ENCODE measurements at places on chromosomes 5 and 9.

- no peak for DNase-seq
- H3K36me3 ChIP-seq: no peaks in the 10 kb centered on the region
- H3K4me3 ChIP-seq: peak overlapping the region; percentile 71
- peak overlapping the region; percentile 93 for H3K27ac ChIP-seq
Observed at GRCh38 chr9:131738293-131739132, 1.4 kb downstream of the RAPGEF1 start.

DNA sequence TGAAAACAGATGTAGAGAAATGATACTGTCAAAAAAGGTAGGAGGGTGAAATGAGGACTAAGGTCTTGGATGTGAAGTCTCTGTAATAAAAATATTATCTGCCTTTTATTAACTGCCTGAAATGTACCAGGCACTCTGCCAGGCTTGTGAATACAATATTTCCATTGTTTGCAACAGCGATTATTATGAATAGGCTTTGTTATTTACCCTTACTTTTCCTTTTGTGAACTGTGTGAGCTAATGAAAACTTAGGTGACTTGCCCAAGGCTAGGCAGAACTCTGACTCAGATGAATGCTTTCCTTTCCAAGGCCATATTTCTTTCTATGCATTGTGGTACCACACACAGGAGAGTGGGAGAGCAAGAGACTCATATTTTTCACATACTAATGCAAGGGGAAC is 204.1 kb downstream of the CDH12 start:
- no peak overlapping the region for H3K27ac ChIP-seq
- DNase-seq: no peak
- H3K4me3 ChIP-seq: no peak overlapping the region
- H3K4me1 ChIP-seq: no peaks in the 10 kb centered on the region
- no peaks in the 10 kb centered on the region for H3K36me3 ChIP-seq
- H3K27me3 ChIP-seq: no peaks in the 10 kb centered on the region

DNA sequence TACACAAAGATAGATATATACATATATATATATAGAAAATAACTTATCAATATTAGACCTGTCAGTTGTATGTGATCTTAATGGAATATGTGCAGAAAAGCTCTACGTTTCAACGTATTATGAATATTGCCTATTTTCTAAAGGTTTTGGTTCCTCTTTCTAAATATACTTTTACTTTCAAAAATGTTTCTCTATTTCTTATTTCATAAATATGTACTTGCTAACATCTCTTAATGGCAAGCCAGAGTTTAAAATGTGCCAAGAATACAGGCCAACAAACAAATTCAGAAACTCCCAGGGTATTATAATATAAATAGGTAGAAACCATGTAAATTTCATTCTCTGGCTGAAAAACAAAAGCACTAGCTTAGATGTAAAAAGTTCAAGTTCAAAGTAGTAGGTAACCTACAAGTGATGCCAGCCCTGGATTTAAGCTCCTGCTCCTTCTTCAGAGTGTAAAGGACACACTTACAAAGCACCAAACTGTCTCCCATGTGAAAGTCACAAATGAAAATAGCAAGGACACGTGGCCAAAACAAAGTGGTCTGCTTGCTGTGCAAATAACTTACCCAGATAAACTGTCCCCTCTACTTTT is 685.1 kb upstream of the DMAC1 start:
- H3K27ac ChIP-seq: no peak overlapping the region
- DNase-seq: no peak
- no peaks in the 10 kb centered on the region for H3K27me3 ChIP-seq
- H3K4me1 ChIP-seq: no peaks in the 10 kb centered on the region
- H3K4me3 ChIP-seq: no peak overlapping the region

DNA sequence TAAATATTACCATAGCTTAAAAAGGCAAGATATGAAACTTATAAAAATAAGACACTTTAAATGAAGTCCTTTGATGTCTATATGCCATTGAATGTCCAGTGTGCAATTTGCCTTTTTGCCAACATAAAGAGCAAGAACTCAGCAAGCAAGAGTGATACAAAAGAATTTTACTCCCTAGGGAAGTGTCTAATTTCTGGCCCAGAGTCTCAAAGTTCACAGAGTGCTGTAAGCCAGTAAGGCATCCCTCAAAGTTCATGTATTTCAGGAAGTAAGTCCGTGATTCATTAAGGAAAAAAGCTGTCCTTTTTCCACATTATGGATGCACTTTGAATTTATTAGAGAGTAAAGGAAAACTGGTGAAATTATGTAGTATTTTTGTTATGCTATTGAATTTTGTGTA is 185.2 kb downstream of the CCDC171 start:
- no peak overlapping the region for H3K4me3 ChIP-seq
- no peak for DNase-seq
- H3K4me1 ChIP-seq: no peaks in the 10 kb centered on the region
- H3K27ac ChIP-seq: no peak overlapping the region
- no peaks in the 10 kb centered on the region for H3K27me3 ChIP-seq

- H3K4me3 ChIP-seq: no peak overlapping the region
- H3K27ac ChIP-seq: no peak overlapping the region
- no peaks in the 10 kb centered on the region for H3K4me1 ChIP-seq
- H3K36me3 ChIP-seq: no peaks in the 10 kb centered on the region
- no peak for DNase-seq
- no peaks in the 10 kb centered on the region for H3K27me3 ChIP-seq
Observed at GRCh38 chr5:145495196-145495595, 339.9 kb downstream of the PRELID2 start.

DNA sequence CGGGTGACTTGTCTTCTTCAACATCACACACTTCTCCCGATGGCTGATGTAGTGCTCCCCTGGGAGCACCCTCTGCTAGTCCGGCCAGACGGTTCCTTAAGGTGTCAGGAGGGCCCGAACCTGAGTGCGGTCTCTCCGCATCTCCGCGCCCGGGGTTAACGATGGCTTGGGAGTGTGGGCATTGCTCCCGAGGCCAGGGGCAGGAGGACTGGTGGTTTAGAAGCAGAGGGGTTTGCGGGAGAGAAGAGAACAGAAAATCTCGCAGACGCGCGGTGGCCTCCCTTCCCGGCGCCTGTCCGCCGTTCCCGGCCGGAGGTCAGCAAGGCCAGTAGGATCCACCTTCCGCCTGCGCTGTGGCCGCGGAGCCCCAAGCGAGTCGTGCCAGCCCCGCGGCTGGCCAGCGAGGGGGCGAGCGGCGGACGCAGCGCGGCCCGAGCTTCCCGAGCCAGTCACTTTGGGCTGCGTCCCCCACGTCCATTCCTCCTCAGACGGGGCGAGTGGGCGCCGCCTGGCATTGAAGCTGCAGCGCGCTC is 700 bp downstream of the CDO1 start:
- H3K27ac ChIP-seq: no peak overlapping the region
- H3K4me1 ChIP-seq: no peaks in the 10 kb centered on the region
- DNase-seq: no peak
- no peak overlapping the region for H3K4me3 ChIP-seq
- H3K36me3 ChIP-seq: no peaks in the 10 kb centered on the region

GRCh38 chr9:38771593-38771992 is 51.7 kb upstream of the FAM240B start:
- H3K27ac ChIP-seq: no peak overlapping the region
- H3K4me3 ChIP-seq: no peak overlapping the region
- no peak for DNase-seq
- H3K27me3 ChIP-seq: no peaks in the 10 kb centered on the region

DNA sequence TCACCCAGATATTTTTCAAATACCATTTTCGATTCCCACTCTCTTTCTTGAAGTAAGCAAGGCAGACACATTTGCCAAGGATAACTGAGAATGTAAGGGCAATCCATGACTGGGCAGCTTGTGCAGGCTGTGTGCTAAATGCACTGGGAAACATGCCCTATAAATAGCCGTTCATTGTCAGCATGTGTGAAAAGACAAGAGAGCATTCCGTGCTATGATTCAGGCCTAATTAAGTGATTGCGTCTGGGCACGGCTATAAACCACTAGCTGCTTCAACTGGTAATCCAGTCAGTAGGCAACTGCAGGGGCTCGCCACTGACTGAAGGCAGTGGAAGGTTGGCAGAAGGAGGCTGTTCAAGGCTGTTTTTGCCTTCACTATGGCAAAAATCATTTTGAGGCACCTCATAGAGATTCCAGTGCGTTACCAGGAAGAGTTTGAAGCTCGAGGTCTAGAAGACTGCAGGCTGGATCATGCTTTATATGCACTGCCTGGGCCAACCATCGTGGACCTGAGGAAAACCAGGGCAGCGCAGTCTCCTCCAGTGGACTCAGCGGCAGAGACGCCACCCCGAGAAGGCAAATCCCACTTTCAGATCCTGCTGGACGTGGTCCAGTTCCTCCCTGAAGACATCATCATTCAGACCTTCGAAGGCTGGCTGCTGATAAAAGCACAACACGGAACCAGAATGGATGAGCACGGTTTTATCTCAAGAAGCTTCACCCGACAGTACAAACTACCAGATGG is at the start of gene HSPB3:
HSPB3 (plus strand) TSS at position 287 of the 745 bp plus-strand sequence; CDS start at position 378, 91 bp downstream.
- no peaks in the 10 kb centered on the region for H3K4me1 ChIP-seq
- H3K27ac ChIP-seq: no peak within 1 kb of the TSS
- no peak for DNase-seq
- H3K4me3 ChIP-seq: no peak within 1 kb of the TSS

- no peaks in the 10 kb centered on the region for H3K27me3 ChIP-seq
- no peaks in the 10 kb centered on the region for H3K36me3 ChIP-seq
- no peak for DNase-seq
- H3K4me1 ChIP-seq: no peaks in the 10 kb centered on the region
Observed at GRCh38 chr5:135069895-135070657, 36.0 kb upstream of the PITX1 start.

DNA sequence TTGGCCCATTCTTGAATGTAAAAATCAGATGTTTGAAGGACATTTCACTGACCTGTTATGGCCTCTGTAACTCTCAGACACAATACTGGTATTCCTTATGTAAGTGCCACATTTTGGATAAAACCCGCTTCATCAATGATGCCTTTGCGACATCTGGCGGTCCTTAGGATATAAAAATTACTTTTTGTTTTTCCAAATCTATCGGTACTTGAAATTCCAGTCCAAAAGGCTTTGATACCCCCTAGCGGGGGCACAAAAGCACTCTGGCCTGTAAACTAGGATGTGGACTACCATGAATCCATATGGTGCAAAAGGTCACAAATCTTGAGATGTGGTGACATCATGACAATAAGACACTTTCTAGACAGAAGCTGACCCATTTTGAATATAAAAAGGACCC is 291.8 kb downstream of the KIAA0825 start:
- no peaks in the 10 kb centered on the region for H3K27me3 ChIP-seq
- DNase-seq: no peak
- H3K27ac ChIP-seq: no peak overlapping the region
- H3K36me3 ChIP-seq: no peaks in the 10 kb centered on the region

- H3K36me3 ChIP-seq: no peaks in the 10 kb centered on the region
- H3K4me3 ChIP-seq: no peak overlapping the region
- no peaks in the 10 kb centered on the region for H3K27me3 ChIP-seq
- no peaks in the 10 kb centered on the region for H3K4me1 ChIP-seq
- no peak for DNase-seq
Observed at GRCh38 chr5:54661111-54661510, 143.6 kb downstream of the SNX18 start.

GRCh38 chr9:31302620-31303418 is 1081.6 kb upstream of the ACO1 start:
- H3K27ac ChIP-seq: no peak overlapping the region
- peaks cover 4% of the 10 kb centered on the region for H3K4me1 ChIP-seq
- no peaks in the 10 kb centered on the region for H3K27me3 ChIP-seq
- H3K36me3 ChIP-seq: no peaks in the 10 kb centered on the region

- H3K4me3 ChIP-seq: 0 out of 2 replicates have a peak overlapping the region, but pooled peaks have one; percentile 18
- no peaks in the 10 kb centered on the region for H3K27me3 ChIP-seq
- H3K27ac ChIP-seq: peak overlapping the region; percentile 96
- H3K4me1 ChIP-seq: peaks cover 94% of the 10 kb centered on the region
Observed at GRCh38 chr9:129891569-129891968, 56.3 kb downstream of the USP20 start.

DNA sequence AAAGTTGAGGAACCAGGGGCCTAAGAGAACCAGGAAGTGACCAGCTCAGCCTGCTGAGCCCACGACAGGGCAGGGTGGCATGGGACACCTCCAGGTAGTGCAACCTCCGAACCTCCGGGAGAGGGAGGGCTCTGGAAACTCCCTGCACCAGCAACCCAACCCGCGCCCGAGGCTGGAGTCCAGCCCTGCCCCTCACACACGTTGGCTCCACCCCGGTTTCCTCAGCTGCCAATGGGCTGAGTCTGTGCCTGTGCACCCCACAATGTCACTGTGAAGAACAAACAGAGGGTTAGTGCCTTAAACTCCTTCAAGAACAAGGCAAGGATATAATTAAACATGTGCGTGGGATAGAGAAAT is 17.0 kb upstream of the UNC5A start:
- H3K27ac ChIP-seq: no peak overlapping the region
- no peaks in the 10 kb centered on the region for H3K36me3 ChIP-seq

DNA sequence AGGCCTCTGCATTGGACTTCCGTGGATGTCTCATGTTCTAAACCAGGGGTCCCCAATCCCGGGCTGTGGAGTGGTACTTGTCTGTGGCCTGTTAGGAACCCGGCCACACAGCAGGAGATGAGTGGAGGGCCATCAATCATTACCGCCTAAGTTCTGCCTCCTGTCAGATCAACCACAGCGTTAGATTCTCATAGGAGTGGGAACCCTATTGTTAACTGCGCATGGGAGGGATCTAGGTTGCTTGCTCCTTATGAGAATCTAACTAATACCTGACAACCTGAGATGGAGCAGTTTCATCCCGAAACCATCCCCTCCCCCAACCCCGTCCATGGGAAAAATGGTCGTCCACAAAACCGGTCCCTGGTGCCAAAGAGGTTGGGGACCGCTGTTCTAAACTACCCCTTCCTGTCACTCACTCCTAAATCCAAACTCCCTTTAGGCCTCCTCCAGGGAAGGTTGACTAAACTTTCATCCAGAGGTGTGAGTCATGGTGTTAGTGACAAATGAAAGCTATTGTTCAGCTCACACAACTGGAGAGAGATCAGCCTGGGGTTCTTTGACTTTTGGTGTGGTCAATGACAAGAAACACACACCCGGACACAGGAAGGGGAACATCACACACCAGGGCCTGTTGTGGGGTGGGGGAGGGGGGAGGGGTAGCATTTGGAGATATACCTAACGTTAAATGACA is 9.5 kb downstream of the KCNV2 start:
- no peaks in the 10 kb centered on the region for H3K36me3 ChIP-seq
- no peaks in the 10 kb centered on the region for H3K27me3 ChIP-seq
- H3K27ac ChIP-seq: no peak overlapping the region
- DNase-seq: no peak

DNA sequence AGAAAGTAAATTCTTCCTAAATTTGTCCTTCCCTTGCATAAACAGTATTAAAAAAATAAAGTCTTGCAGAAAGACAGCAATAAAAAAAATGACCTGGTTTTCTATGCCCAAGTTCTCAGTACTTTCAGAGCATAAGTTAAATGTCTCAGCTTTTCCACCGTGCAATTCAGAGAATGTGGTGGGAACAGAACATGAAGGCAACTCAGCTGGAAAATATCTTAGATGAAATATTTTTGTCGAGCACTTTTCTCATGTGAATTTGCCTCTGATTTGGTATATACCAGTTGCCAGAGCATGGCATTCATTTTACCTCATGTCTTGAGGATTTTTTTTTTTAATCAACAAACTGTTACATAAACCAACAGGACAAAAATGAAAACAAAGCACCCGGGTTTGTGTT is 176.1 kb downstream of the CETN3 start:
- no peaks in the 10 kb centered on the region for H3K36me3 ChIP-seq
- H3K4me3 ChIP-seq: no peak overlapping the region
- no peaks in the 10 kb centered on the region for H3K4me1 ChIP-seq
- no peak for DNase-seq
